ENCODE measurements at places on chromosomes 3 and 15. TPM values are rescaled to one million over a fixed set of nuclear protein-coding genes. Genes with fewer than 3 reads are reported as not detected.

OR5K2 gene
- total RNA-seq = not detected

DNA sequence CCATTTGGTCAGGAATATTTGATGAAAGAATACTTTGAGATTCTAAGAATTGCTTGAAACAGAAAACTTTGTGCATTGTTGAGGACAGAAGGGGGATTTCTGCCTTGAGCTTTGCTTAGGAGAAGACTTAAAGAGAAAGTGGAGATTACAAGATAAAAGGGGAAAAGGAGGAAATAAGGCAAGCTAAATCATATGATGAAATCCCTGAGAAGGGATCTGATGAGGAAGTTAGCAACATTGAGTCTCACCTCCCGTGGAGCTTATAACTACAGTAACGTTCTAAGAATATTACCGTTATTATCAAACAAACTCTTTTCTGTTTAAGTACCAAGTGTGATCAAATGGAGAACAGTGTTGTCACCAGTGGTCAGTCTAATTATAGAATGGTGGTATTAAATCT lies 414.7 kb upstream of the NAALADL2 start:
- H3K36me3 ChIP-seq = peaks cover 11% of the 10 kb centered on the region
- no peak for DNase-seq
- no peaks in the 10 kb centered on the region for H3K27me3 ChIP-seq
- no peak overlapping the region for H3K27ac ChIP-seq

GRCh38 chr15:51917493-51917892 lies 54.1 kb downstream of the LEO1 start:
- no peak for DNase-seq
- H3K27ac ChIP-seq = no peak overlapping the region
- H3K4me1 ChIP-seq = no peaks in the 10 kb centered on the region
- H3K4me3 ChIP-seq = no peak overlapping the region

DNA sequence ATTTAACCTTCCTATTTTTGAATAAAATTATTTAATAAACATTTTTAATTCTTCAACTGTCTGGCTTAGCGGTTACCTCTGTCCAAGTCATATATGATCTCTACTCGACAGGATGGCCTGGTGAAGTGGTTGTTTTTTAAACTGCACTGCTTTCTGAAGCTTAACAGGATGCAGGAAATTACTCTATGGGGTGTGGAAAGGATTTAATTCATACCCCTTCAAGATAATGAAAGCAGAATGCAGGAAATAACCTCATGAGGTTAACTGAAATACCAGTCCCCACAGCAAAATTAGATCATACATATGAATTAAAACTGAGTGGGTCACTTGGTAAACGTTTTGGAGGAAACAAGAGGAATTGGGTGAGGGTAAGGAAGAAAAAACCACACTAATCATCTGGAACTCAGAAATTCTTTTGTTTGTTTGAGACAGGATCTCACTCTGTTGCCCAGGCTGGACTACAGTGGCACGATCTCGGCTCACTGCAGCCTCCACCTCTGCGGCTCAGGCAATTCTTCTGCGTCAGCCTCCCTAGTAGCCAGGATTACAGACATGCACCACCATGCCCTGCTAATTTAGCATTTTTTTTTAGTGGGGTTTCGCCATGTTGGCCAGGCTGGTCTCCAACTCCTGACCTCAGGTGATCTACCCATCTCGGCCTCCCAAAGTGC lies 50.1 kb downstream of the LYSMD4 start:
- H3K4me1 ChIP-seq = peaks cover 12% of the 10 kb centered on the region
- peaks cover 57% of the 10 kb centered on the region for H3K36me3 ChIP-seq
- H3K27me3 ChIP-seq = no peaks in the 10 kb centered on the region
- DNase-seq = no peak
- no peak overlapping the region for H3K4me3 ChIP-seq
